Stimulated activated CD8-positive, alpha-beta memory T cell treated with anti-CD3 and anti-CD28 coated beads, Interleukin-4, amount 100 ng/mL, for 48 hours (primary cell): ENCODE measurements at places on chromosomes 4 and X.

DNA sequence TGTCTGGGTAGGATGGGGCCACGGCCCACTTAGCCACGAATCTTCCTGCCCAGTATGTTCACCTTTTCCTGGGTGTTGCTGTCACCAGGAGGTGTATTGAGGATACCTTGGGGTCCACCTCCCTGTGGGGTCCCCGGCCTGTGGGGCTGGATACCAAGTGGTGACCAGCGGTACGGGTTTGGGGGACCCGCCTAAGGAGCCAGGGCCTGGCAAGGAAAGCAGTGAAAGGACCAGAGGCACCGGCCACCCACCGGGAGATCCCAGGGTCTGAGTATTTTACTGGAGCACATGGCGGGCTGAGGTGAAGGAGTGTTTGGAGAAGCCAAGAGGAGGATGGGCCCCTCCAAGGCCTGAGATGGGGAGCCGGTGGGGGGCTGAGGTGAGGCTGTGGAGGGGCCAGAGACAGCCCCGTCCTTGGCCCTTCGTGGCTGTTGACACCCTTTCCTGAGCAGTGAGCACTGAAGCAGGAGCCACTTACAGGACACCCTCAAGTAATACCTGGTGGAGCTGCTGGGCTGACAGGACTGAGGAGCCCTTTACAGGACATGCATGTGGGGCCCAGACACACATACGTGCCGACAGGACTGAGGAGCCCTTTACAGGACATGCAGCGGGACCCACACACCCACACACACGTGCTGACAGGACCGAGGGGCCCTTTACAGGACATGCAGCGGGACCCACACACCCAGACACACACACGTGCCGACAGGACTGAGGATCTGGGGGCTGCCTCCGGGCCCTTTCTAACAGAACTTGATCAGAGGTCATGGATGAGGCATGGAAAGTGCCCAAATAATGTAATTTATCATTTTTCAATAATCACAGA is 38.4 kb downstream of the TMEM271 start:
- no peak for DNase-seq

DNA sequence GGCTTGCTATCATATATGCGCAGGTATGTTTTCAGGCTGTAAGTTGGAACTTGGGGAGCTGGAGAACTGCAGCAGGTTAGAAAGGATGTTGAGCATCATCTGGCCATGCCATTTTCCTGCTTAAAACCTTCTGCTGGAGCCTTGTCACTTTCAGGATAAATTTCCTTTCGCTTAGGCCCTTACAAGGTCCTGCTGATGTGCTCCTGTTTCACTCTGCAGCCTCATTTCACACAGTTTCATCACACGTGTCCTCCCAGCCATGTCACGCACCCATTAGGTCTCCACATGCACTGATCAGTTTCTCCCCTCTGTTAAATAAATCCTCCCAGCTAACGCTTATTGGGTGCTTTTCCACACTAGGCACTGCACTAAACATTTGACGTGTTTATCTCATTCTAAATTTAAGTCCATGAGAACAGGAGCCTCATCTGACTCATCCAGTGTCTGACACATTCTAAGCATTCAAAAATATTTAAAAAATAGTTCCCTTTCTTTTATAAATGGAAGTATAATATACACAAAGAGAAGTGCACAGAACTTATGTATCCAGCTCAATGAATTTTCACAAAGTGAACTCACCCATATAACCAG is 14.5 kb downstream of the SOD3 start:
- DNase-seq: no peak

- no peak for DNase-seq
Observed at GRCh38 chr4:123234955-123235354, 161.6 kb upstream of the SPRY1 start.

GRCh38 chr4:1472148-1472797 is 66.0 kb upstream of the NKX1-1 start:
- no peak for DNase-seq

DNA sequence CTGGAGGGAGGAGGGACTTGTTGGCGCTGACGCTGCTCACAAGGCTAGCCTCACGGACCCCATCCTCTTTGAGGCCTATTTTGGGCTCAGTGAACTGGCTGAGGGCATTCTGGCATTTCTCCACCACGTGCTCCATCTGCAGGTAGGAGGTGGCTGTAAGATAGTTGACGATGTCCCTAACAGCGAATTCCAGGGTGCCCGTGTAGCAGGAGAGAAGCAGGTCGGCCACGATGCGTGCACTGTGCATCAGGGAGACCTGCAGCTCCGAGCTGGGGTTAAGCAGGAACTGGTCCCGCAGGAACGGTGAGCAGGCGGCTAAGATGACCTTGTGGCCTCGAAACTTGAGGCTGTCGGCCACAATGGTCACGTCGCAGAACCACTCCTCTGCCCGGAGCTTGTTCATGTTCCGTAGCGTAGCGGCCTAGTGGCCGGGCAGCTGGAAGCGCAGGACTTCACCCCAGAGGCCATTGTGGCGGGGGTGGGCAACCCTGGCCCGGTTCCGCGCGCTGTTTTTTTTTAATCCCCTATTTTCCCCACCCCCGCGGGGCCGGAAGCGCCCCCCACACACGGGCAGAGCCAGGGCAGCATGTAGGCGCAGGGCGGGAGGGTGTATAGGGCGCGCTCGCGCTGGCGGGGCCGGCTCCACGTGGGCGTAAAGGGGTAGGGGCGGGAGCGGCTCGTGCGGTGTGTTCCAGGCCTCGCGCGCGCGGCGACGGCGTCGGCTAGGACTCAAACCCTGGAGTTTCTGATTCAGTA is 73.2 kb downstream of the UBE2K start:
- no peak for DNase-seq

DNA sequence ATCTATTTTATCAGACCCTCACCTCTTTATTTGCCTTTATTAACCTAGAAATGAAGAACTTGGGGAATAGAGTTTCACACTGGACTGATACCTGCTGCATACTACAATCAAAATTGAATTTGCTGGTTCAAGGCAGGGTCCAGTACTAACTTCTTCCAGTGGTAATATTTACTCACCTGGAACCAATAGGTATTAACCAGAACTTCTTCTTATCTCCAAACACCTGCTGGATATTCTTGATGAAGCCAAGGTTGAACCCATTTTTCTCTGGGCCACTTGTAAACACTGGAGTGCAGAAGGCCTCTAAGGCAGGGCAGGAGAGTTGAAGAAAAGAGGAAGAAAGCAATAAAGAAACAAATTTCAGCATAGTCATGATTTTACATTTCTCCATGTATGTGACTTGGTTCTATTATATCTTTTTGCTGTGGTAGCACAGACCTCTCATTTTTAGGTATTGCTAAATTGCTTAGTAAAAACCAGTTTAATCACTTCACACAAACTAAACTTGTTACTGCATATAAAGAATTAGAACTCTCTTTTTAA is 101.1 kb downstream of the ZDHHC15 start:
- no peak for DNase-seq

DNA sequence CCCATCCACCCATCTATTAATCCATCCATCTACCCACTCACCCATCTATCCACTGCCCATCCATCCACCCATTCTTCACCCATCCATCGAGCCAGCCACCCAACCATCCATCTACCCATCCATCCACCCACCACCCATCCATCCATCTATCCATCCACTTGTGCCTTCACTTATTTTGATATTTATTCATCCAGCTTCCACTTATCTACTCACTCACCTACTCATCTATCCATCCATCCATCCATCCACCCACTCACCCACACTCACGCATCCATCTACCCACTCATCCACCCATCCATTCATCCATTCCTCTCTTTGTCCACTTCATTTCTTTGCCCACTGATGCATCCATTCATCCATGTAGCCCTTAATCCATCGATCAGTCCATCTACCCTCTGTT is 72.9 kb upstream of the AFAP1 start:
- DNase-seq: no peak

DNA sequence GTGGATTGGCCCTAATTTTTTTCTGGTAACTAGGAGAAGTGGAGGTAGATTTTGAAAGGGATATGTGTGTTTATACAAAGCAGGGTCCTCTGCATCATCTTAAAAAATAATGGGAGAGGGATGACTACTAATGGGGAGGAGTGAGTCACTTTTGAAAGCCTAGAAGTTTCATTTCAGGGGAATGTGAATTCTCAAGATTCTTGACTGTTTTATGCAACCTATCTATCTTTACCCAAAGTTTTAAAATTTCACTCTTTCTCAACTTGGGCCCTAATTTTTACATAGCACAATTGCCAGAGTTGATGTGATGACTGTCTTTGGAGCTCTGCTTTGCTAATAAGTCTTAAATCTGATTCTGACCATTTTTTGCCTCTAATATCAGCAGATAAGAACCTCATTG is 445.2 kb downstream of the GRXCR1 start:
- no peak for DNase-seq

DNA sequence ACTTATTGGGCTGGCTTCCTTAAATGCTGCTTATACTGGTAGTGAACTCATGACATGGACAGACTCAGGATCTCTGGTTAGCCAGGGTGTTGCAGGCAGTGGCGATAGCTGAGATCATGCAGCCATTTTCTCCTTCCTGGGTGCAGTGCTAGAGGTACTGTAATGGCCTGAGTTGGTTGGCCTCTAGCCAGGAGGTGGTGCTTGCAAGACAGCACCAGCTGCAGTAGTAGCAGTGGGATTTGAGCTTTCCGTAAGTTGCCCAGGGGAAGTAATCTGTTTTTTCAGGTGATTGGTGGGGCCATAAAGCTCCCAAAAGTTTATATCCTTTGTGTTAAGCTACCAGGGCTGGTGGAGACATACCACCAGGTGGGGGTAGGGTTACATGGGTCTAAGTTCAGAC is 45.1 kb upstream of the AADAT start:
- no peak for DNase-seq

DNA sequence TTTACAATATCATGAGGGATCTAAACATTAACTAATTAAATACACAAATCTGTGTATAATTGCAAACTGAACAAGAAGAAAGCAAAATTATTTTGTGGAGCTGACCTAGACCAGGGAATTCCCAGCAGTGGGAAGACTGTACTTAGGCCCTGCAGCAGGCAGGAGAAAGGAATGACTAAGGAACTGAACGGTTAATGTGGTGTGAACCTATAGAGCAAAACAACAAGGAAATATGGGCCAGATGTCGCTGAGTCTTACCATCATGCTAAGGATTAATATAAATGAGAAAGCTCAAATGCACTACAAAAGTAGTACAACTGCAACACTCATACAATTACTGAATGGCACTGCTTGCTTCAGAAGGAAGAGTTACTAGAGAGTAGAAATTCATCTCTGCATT is 120.3 kb upstream of the ATXN3L start:
- DNase-seq: no peak

DNA sequence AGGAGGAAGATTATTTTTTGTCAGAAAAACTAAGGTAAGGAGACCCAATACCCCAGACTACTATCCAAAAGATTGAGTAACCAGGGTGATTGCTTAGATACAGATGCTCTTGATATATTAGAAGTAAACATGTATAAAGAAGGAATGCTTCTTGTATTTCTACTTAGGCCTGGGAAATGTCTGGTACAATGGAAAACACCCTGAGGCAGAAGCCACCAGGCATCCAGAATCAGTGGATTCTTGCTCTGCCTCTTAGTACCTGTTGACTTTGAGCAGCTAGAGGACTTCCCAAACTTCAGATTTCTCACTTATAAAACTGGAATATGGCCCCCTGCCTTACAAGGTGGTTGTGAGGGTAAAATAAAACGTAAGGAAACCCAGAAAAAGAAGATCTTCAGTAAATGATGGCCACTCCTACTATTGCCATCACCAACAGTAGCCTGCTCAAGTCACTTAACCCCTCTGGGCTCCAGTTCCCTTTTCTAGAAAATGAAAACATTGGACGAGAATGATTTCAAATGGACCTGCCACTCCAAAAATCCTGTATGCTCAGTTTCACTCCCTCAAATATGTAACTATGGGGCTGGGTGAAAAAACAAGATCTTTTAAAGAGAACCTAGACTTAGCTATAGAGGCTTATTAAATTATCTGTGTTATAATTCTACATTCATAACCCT is 56.6 kb downstream of the AMELX start:
- DNase-seq: no peak

- DNase-seq: no peak
Observed at GRCh38 chr4:167025670-167026069, 208.6 kb downstream of the SPOCK3 start.

DNA sequence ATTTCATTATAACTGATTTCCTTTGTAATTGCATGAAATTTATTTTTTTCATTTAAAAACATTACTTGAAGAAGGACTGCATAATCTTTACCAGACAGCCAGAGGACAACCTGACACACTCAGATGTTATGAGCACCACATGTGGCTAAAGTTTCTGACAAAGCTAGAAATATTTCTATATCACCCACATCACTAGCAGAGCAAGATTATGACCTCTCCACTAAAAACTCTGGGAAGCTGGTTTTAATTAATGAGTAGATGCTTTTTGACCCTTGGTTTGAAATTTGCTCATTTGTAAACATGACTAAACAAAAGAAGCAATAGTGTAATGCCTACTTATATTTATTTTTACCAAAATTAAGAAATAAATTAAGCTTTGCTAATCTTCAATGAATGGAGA is 661.5 kb upstream of the EPHA5 start:
- no peak for DNase-seq

GRCh38 chr4:182429896-182430295 is 186.7 kb downstream of the TENM3 start:
- DNase-seq: no peak

DNA sequence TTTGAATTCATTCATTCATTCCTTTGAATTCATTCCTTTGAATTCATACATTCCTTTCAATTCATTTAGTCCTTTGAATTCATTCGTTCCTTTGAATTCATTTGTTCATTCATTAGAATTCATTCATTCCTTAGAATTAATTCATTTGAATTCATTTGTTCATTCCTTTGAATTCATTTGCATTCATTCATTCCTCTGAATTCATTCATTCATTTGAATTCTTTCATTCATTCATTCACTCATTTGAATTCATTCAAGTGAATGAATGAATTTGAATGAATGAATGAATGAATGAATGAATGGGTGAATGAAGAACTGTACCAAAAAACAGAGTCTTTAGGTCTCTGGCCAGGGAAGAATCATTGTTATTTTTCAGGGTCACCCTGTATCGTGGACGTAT is 216.6 kb downstream of the DHRSX start:
- DNase-seq: no peak

DNA sequence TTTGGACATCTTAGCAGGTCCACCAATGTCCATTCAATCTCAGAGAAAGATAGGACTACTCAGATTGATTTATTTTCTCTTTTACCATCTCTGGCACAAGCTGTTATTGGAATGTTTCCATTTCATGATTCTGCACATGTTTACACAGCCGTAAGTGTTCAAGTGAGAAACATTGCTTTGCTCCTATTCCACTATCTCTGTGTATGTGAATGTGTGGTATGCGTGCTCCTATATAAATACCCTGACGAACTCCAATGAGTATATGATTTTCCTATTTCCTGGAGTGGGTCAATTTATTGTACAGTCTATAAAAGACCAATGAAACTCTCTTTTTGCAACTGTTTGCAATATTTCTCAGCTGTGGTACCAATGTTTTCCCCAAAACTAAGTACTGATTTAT is 221.0 kb upstream of the GALNT7 start:
- no peak for DNase-seq

DNA sequence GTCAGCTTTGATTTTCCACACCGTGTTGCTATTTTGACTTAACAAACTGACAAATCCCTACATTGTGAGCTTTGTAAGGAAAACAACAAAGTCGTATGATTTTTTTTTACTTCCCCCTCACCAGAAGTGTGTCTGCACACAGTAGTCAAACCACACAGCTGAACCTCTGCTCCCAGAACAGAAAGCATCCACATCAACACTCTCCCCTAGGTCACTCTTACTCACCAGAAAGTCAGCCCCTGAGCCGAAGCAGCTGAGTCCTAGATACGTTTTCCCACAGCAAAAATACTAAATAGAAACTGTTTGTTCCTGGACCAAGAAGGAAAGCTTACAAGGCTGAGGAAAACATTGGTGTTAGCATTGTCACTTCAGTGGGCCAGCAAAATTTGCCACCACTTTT is 305.7 kb downstream of the DHX15 start:
- DNase-seq: no peak

- no peak for DNase-seq
Observed at GRCh38 chr4:83782591-83782990, 246.7 kb downstream of the GPAT3 start.
